ENCODE measurements at places on chromosomes 16 and 17.

GRCh38 chr16:29644973-29645693 lies 17.9 kb upstream of the SPN start:
- no peak for DNase-seq

- DNase-seq, result no peak
These were observed 19.6 kb upstream of the KANSL1 start for GRCh38 chr17:46212634-46213435.

- no peak for DNase-seq
These were observed 38.5 kb upstream of the NKD1 start for GRCh38 chr16:50509521-50510341.

DNA sequence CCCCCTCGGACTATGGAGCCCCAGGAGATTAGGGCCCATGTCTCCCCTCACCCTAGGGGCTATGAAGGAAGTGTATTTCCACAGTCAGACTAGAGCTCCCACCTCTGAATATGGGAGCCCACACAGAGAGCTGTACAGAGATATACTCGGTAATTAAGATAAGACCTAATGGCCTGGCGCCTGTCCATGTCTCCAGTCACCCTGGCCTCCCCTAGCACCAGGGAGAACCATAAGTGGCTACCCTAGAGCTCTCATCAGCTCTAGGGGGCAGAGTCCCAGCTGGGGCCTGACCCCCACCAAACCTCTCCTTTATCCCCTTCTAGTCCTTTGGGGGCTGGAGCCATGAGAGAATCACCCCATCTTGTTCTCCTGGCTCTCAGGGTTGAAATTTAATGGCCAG lies 2.4 kb downstream of the TMEM101 start:
- DNase-seq, result no peak

GRCh38 chr16:3001316-3001715 lies 11.4 kb upstream of the CLDN9 start:
- no peak for DNase-seq

- DNase-seq, result no peak
These were observed 100.7 kb downstream of the OR1D5 start for GRCh38 chr17:2962729-2963128.

DNA sequence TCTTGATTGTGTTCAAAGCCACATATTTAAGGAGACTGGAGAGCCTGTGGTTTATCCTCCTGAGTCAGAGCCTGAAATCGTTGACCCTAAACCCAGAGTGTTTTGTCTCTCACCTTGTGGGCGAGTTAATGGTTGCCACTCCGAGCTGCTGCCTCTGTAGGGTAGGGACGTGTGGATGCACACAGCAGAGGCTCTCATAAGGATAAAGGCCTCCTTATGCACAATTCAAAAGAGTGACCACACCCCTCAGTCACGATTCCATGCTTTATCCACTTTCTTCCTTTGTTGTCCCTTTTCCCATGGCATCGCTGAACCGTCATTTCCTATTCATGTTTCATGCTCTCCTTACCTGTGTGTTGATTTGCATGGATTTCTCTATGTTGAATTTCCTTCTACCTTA lies 805.0 kb upstream of the RBFOX1 start:
- no peak for DNase-seq

GRCh38 chr17:61878984-61879612 lies 15.8 kb upstream of the BRIP1 start:
- no peak for DNase-seq

GRCh38 chr17:75074532-75074931 lies 13.2 kb upstream of the SLC16A5 start:
- DNase-seq, result no peak

- no peak for DNase-seq
These were observed 185.9 kb downstream of the SEC14L1 start for GRCh38 chr17:77326636-77327035.

DNA sequence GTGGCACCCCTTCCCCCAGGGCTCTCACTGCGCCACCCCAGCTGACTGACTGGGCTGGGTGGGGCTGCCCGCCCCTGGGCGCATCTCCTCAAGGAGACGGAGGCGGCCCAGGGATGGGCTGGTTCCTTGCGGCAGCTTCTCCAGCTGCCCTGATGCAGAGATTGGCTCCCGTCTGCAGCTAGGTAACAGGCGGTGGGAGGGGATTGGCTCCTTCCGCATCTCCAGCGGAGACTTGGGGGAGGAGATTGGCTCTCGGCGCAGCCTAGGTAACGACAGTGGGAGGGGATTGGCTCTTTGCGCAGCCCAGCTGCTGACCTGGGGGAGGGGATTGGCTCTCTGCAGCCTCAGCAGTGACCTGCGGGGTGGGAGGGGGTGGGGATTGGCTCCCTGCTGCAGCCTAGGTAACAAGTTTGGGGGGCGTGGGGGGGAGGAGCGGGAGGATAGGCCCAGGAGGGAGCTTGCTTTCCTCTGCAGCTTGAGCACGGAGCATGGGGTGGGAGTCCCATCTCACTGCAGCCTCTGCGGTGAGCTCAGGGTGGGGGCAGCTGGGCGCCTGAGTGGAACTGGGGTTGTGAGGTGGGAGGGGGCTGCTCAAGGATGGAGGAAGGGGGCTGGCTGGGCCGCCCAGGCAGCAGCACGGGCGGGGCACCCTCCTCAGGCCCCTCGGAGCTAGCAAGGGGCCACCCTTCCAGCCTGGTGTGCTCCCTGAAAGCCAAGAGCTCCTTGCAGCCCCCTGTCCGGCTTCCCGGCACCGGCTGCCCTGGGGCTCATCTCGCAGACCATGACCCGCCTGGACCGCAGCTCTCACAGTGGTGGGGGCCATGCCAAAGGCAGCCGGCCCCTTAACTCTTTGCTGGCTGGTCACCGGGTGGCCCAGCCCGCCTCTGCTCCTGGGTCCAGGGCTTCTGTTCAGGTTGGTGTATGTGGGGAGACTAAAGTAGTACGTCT lies 6.4 kb downstream of the NFE2L1 start:
- peak; percentile 54 for DNase-seq

DNA sequence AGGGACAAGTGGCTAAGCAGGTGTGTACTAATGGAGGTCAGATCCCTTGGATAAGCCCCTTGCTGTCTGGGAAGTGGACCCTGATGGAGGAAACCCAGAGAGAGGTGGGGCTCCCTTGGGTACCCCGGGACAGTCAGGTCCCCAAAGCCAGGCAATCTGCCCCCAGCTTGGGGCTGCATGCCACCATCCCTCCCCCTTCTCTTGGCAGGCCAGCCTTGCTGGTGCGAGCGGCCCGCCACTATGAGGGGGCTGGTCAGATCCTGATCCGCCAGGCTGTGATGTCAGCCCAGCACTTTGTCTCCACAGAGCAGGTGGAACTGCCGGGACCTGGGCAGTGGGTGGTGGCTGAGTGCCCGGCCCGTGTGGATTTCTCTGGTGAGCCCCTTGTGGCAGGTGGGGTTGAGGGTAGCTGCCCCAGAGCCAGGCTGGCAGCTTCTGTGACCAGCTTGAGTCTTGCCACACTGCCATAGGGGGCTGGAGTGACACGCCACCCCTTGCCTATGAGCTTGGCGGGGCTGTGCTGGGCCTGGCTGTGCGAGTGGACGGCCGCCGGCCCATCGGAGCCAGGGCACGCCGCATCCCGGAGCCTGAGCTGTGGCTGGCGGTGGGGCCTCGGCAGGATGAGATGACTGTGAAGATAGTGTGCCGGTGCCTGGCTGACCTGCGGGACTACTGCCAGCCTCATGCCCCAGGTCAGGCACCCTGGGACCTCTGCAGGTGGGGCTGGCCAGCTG lies 20.1 kb downstream of the FCSK start:
- DNase-seq, result no peak

- DNase-seq, result no peak
These were observed 114.6 kb upstream of the MED13 start for GRCh38 chr17:62179525-62180161.

- no peak for DNase-seq
These were observed 11.4 kb upstream of the MAP2K3 start for GRCh38 chr17:21272881-21273792.

GRCh38 chr16:84048871-84049270 lies 6.3 kb upstream of the SLC38A8 start:
- DNase-seq, result no peak

DNA sequence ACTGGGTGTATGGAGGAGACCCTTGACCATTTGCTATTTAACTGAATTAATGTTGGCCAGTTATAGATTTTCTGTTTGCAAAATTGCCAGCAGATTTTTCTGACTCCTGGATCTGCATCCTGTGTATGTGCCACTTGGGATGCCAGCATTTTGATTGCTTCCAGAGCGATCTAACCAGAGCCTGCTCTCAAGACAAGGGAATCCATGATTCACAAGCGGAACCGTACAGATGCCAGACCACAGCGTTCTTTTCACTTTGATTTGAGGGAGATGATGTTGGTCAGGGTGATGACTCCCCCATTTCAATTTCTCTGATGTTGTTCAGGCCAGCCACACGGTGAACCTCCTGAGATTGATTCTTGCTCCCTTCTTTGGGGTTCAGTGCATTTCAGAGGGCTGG lies 228.7 kb downstream of the CDH13 start:
- no peak for DNase-seq

GRCh38 chr17:4858068-4858881 lies 25.1 kb downstream of the MINK1 start:
- DNase-seq, result no peak

DNA sequence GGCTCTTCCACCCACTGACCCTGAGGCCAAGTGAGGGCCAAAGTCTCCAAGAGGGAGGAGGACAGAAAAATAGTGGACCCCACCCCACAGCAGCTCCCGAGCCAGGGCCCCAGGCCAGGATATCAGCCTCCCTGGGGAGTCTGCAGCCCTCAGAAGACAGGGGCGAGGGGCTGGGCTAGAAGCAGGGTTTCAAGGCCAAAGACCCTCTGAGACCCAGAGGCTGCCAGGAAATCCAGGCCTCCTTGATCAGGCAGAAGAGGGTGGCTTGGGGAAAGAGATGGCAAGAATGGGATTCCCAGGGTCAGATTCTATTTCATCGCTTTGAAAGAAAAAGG lies 156.1 kb downstream of the ZNF423 start:
- DNase-seq, result no peak

DNA sequence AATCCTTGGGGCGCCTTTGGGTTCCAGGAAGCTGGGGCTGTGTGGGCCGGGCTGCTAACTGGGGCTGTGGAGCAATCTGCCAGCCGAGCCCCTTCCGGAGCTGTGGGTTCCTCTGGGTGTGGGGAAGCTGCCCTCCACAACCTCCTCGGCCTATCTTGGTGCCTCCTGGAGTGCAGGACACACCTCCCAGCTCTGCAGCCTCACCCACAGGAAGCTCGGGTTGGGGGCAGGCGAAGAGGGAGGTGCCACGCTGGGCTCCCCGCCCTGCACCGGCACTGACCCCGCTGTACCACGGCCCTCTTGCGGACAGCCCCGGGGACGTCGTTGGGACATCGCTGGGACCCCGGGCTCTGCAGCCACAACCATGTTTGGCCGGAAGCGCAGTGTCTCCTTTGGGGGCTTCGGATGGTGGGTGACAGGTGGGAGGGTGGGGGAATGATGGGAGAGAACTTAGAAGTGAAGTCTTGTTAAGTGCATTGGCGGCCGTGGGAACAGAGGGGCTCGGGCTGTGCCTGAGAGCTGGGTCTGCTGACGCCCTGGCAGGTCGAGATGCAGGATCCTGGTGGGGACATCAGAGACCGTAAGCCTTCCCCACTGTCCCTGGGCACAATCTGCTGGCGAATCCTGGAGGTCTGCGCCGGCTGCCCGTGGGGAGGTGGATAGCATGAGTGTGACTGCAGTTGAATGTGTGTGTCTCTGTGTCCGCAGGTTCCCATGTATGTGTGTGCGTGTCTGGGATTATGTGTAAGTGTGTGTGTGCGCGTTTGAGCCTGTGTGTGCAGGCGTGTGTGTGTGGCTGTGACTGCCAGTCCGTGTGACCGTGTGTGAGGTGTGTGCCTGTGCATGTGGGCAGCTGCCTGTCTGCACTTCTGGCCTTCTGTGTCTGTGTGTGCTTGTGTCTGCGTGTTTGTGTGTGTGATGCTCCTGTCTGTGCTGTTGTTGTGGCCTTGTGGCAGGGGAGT lies at the start of gene RAP1GAP2:
Gene RAP1GAP2 (plus strand): TSS at position 275 of the 962 bp plus-strand sequence. CDS start 90 bp downstream, at position 365.
- no peak for DNase-seq

Measured in NCI-H2081 treated with DMSO at 0.1 percent for 48 hours (cell line).